ENCODE measurements at places on chromosomes 7 and 10.

DNA sequence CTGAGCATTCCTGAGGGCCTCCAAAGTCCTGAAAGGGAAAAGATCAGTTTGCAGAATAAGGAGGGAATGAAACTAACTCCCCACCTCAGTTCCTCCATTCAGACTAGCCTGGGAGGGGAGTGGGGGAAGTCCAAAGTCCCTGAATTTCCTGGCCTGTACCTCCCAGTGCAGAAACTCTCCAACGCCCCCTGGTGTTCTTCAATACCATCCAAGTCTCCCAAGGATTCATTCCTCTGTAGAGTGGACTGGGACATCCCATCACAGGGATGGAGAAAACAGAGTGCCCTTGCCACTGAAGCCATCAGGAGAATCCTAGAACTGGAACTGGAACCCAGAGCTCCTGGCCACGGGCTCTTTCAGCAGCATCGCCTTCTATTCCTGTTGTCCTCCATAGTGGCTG is 1.6 kb upstream of the COL13A1 start:
- DNase-seq: peak; percentile 57

DNA sequence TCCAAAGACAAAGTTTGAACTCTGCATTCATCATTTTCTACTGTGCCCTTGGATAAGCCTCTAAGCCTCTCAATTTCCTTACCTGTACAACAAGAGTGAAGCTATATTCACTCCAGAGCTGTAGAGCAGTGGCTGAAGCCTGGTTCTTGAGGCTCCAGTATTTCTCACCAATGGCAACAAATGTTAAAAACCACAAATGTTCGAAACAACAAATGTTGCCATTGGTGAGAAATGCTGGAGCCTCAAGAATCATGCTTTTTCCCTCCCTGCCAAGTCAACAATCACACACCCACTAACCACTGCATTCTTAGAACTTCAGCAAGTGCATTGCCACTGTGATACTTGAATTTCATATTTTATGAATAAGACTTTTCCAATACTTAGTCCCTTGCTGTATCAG is 237.9 kb downstream of the TMEM26 start:
- no peak for DNase-seq

DNA sequence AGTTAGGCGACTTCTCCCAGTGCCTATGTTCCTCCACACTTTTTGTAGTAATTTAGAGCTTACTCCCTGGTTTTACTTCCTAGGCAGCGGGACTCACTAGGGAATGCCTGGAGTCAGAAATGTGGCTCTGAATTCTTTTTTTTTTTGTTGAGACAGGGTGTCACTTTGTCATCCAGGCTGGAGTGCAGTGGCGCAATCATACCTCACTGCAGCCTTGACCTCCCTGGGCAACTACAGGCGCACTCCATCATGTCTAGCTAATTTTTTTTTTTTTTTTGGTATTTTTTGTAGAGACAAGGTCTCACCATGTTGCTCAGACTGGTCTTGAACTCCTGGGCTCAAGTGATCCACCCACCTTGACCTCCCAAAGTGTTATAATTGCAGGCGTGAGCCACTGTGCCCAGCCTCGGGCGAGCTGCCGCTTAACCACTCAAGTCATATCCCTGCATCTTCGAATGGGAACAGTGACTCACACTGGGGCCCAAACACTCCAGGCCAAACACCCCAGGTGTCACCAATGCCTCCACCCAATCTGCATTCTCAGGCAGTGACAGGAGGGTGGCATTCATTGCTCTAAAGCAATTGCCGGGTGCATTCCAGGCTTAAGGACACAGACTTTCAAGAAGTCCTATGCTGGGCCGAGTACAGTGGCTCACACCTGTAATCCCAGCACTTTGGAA is 19.6 kb downstream of the RGS10 start:
- DNase-seq: no peak

DNA sequence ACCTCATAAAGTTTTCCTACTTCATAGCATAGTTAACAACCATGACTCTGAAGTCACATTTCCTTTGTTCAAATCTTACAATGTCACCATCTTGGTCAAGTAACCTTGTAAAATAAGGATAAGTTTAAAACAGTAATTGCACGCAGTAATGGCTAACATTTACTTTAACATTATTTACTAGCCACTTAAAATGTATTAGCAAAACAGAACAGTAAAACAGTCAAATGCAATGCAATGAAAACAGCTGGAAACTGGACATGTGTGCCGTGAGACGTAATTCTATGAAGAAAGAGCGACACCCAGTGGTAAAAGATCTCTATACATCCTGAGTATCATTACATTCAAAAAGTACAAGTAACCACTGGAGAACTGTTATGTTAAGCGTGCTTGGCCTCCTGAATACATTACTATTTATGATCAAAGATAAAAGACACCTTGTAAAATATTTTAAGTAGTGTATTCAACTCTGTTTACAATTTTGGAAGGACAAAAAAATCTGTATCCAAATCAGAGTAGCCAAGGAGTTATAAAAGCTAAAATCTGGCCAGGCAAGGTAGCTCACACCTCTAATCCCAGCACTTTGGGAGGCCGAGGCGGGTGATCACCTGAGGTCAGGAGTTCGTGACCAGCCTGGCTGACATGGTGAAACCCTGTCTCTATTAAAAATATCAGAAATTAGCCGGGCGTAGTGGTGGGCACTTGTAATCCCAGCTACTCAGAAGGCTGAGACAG is 27.2 kb downstream of the ATE1 start:
- peak; percentile 22 for DNase-seq

GRCh38 chr10:87661861-87662785 is 2.4 kb downstream of the PAPSS2 start:
- no peak for DNase-seq

DNA sequence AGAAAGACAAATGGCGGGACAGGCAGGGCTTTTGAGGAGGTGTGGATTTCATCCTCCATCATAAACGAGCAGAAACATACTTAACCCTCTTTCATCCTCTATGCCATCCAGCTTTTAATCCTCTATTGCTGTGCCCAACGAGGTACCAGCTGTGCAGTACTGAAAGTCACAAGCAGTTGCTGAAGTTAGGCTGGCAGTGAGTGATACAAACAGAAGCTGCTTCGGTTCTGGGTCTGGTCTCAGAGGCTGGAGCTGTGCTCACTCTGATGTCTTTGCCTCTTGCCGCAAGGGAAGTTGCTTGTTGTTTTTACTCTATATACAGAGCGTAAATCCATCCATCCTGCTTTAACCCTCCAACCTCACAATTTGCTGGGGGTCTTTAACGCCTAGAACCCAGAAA is 235.2 kb downstream of the CELF2 start:
- DNase-seq: no peak

- DNase-seq: peak; percentile 44
Observed at GRCh38 chr10:13440185-13441061, 88.4 kb downstream of the BEND7 start.

GRCh38 chr10:31098046-31098445 is 66.4 kb upstream of the ZNF438 start:
- no peak for DNase-seq

GRCh38 chr10:78895469-78895868 is 173.3 kb upstream of the ZMIZ1 start:
- DNase-seq: no peak

DNA sequence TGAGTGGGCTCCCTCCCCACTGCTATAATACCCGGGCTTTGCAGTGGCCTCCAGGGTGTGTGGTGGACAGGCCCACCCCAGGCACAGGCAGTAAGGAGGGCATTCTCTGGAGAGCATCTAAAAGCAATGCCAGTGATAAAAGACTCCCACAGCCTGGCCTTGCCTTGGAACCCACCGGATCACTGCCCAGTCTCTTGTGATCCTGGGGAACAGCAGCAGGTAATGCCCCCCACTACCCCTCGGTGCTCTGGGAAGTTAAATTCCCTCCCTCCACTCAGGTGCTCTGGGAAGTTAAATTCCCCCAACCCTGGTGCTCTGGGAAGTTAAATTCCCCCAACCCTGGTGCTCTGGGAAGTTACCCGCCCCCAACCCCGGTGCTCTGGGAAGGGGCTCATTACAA is 565.2 kb downstream of the TCERG1L start:
- no peak for DNase-seq

- DNase-seq: peak; percentile 35
Observed at GRCh38 chr10:62050893-62051433, 149.5 kb downstream of the ARID5B start.

GRCh38 chr10:52883996-52884871 is 111.7 kb upstream of the MBL2 start:
- peak; percentile 48 for DNase-seq

DNA sequence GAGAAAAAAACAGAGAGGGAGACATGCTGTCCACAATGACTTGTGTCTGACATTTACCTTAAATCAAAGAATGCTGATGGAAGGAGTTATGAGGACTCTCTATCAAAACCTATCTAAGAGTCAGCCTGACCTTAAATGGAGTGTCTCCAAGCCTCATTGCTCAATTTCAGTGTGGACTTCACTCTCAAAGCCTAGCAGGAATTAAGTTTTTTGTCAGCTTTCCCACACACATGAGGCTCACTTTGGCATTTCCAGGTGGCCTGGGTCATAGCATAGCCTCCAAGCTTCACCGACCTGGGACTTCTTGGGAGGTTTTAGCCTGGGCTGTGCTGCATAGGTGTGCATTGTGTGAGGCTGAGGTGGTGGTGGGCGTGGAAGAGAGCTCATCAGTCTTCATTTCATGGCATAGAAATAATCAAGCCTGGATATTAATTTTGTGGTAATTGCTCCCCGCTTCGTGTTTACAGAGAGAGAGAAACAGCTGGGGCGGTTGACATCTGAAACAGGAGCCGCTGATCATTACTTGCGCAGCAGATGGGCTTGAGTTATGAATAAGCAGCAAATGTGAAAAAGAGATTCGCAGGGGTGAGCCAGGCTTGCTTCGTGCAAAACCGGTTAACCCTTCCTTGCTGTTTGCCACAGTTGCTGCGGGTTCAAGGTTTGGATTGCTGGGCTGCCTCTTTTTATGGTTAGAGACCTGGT is 647.8 kb downstream of the INHBA start:
- DNase-seq: no peak

- DNase-seq: no peak
Observed at GRCh38 chr10:131929122-131929845, 28.5 kb downstream of the PPP2R2D start.

GRCh38 chr7:1693419-1693990 is 23.4 kb downstream of the ELFN1 start:
- no peak for DNase-seq

- DNase-seq: no peak
Observed at GRCh38 chr10:76428551-76429367, 997.3 kb downstream of the LRMDA start.

DNA sequence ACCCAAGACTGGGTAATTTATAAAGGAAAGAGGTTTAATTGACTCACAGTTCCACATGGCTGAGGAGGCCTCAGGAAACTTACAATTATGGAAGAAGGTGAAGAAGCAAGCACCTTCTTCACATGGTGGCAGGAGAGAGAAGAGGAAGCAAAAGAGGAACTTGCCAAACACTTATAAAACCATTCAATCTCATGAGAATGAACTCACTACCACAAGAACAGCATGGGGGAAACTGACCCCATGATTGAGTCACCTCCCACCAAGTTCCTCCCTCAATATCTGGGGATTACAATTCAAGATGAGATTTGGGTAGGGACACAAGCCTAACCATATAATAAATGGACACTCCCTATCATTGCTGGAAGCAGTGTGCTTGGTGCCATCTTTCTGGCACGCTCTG is 506.3 kb downstream of the CALN1 start:
- no peak for DNase-seq

GRCh38 chr10:86373828-86374227 is 7.2 kb upstream of the GRID1 start:
- no peak for DNase-seq

DNA sequence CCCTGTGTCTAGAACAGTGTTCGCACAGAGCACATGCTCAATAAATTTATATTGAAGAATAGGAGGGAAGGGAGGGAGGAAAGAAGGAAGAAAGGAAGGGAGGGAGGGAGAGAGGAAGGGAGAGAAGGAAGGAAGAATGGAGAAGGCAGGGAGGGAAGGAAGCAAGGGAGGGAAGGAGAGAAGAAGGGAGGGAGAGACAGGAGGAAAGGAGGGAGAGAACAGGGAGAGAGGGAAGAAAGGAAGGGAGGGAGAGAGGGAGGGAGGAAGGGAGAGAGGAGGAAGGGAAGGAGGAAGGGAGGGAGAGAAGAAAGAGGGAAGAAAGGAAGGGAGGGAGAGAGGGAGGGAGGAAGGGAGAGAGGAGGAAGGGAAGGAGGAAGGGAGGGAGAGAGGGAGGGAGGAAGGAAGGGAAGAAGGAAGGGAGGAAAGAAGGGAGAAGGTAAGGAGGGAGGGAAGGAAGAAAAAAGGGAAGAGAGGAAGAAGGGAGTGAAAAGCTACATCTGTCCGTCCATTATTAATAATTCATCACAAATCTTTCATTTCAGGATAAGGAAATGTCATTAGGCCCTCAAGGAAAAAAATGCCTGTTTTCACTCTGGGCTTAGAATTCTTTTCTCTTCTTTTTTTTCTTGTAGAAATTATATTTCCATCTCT is 79.7 kb downstream of the GRK5 start:
- no peak for DNase-seq

GRCh38 chr7:123769371-123769770 is 20.6 kb upstream of the WASL start:
- DNase-seq: peak; percentile 68

- no peak for DNase-seq
Observed at GRCh38 chr10:34003561-34003960, 669.1 kb upstream of the NRP1 start.

GRCh38 chr7:45233249-45233775 is 75.7 kb downstream of the RAMP3 start:
- no peak for DNase-seq

DNA sequence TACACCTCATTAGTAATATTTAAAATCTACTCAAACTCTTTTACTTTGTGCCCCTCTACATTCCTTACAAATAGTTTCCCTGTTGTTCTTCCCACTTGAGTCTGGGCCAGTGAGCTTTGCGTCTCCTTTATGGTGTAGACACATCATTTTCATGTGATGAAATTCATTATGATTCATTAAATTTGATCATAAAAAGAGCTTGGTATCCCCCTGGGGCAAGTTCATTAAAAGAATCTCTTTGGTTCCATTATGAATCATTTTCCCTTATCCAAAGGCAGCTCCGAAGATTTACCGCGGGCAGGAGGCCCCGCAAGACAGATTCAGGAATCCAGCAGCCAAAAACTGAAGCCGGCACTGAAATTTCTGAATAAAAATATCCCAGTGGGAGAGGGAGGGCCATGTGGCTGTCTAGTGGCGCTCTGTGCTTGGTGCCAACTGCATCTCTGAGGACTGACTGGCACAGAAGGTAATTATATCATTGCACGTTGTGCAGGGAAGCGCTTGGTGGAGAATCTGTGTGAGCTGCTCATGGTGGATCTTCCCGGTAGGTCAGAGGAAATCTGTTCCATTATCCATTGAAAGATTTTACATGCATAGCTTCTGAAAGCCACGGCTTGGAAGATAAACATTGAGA is 151.4 kb upstream of the PITRM1 start:
- no peak for DNase-seq

- DNase-seq: no peak
Observed at GRCh38 chr7:144738708-144739314, 97.0 kb downstream of the TPK1 start.
